ENCODE measurements at places on chromosomes 7 and 10. TPM values are rescaled to one million over a fixed set of nuclear protein-coding genes. Genes with fewer than 3 reads are reported as not detected.

GRCh38 chr7:47484457-47484856, 97.5 kb downstream of the TNS3 start:
- no peak for DNase-seq

GRCh38 chr7:15158141-15158810, 255.7 kb upstream of the DGKB start:
- no peak for DNase-seq

DNA sequence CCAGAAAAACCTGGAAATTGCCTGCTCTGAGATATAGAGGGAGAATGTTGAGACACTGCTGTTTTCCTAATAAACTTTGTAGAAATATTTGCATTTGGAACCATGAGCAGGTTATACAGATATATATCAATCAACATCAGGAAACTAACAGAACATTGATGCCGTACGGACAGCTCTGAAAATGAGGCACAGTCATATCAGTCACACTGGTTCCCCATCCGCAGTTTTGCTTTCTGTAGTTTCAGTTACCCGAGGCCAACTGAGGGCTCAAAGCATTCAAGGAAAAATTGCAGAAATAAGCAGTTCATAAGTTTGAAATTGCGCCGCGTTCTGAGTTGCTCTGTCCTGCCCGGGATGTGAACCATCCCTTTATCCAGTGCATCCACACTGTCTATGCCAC, 137.9 kb downstream of the KLF6 start:
- no peak for DNase-seq

DNA sequence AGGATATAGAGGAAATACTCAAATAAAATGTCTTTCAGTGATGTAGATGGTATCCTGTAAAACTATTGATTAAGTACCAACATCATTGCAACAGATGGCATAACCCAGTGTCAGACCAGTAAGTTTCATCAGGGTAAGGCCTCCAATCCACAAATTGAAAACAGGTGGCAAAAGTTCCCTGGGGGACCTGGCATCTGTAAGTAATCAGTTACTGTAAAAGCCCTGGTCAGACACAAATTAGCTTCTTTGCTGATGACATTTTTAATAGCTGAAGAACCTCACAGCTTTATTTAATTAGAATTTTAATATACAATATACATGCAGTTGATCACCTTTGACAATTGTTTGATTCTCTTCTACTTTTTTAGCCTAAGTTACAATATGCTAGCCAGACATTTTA, 152.5 kb downstream of the PLXDC2 start:
- no peak for DNase-seq

PKD1L1 gene
- 0.17 TPM for total RNA-seq

- no peak for DNase-seq
Measured at GRCh38 chr10:70992436-70992835, 104.1 kb upstream of the PCBD1 start.

GRCh38 chr7:98200364-98200763, 10.9 kb upstream of the BHLHA15 start:
- no peak for DNase-seq

ITPRID1 gene
- total RNA-seq: not detected

- DNase-seq: peak; percentile 93
Measured at GRCh38 chr10:3173171-3173878, 743 bp upstream of the PITRM1 start.

GRCh38 chr7:149369497-149369896, 91.4 kb downstream of the ZNF777 start:
- DNase-seq: peak; percentile 12

DNA sequence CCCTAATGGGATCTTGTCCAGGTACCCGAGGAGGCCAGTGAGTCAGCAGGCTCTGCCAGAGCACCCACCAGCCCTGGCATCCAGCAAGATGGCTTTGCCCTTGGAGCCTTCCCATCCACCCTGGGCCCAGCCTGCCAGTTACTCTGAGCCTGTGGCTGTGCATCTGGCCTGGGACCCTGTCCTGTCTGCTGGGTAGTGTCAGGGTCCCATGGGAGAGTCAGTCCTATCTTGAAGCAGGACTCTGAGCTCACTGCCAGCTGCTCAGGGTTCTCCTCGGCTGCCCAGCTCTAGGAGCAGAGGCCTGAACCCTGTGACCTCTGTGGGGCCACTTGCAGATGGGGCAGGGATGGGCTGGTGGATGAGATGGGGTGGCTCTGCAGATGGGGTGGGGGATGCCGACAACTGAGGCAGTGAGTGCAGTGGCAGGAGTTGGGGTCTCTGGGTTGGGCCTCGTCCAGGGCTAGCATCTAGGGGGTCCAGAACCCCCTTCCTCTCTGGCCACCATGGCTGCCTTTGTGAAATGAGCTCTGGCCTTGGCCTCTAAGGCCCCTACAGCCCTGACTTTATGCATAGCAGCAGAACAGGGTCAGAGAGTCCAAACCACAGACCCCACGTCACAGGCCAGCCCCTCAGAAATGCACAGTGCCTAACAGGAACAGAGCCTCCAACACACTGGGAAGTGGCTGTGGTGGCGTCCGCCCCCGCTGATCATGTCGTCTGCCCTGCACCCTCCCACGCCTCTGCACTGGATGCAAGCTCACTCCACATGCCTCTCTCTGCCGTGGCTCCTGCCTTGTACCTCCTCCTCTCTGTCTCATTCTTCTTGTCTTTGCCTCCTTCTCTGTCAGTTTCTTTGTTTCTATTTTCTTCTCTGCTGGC, 88.1 kb upstream of the RET start:
- DNase-seq: no peak

C10orf67 gene
- total RNA-seq: not detected

HOXA2 gene
- 0.57 TPM for total RNA-seq

TRIM73 gene
- 8.8 TPM for total RNA-seq

GRCh38 chr7:87170828-87171227, 18.6 kb downstream of the DMTF1 start:
- no peak for DNase-seq

ZNF736 gene
- total RNA-seq: 0.15 TPM

GRCh38 chr7:68461430-68461829, 1136.8 kb upstream of the AUTS2 start:
- DNase-seq: no peak

DNA sequence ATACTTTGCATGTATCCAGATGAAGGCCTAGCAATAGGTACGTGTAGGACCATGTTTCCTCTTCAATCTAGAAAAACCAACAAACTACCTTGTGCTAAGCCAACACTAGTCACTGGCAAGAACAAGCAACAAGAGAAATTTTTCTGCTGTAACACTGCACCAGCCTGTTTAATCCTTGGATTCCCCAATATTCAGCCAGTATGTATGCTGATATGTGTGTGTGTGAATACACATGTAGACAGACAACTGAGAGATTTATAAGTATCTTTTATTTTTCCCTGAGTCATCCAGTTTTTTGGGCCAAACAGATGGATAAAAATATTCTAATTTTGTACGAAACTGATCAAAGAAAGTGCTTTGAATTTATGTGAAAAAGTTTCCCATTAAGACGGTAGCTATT, 26.2 kb downstream of the GLI3 start:
- DNase-seq: no peak

GRCh38 chr7:30852308-30852684, 59.4 kb upstream of the AQP1 start:
- DNase-seq: no peak

GRCh38 chr7:158614700-158615099, 27.1 kb upstream of the PTPRN2 start:
- no peak for DNase-seq

DNA sequence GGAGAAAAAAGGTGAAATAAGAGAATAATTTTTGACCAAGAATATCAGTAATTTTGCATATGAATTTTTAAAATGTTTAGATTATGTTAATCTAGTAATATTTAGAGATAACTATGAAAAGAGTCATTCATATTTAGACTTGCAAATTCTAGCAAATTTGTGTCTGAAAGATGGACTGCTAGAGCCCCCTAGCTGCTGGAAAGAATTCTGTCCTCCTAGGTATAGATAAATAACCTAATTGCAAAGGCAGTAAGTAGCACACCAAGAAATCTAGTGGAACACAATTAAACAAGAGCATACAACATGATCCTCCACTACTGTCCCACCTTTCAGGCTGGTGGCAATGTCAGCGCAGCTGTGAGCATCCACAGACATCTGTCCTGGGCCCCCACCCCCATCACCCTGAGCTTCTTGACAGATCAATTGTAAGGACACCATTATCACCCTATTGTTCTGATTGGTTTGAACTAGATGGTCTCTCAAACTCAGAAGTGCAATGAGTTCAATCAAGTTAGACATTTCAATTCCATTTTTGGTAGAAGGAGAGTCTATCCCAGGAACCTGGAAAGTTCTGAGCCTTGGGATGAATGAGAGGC, 15.0 kb upstream of the GFRA1 start:
- DNase-seq: peak; percentile 37

DNA sequence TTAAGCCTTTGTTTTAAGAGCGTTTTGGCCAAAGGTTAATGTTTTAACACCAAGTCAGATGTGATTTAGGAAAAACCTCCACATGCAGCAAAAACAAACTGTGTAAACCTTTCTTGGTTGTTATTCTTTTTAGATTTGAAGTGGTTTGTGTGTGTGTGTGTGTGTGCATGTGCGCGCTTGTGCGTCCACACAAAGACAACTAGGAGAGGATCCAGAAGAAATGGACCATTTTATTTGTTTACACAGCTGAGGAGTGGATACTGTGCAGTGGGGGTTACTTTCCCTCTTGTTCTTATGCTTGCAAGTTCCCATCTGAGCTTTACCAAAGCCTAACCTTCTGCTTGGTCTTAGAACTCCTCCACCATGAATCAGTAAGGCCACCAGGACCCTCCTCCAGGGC, 20.0 kb downstream of the TCF7L2 start:
- no peak for DNase-seq

CC2D2B gene
- total RNA-seq: 0.20 TPM

DNA sequence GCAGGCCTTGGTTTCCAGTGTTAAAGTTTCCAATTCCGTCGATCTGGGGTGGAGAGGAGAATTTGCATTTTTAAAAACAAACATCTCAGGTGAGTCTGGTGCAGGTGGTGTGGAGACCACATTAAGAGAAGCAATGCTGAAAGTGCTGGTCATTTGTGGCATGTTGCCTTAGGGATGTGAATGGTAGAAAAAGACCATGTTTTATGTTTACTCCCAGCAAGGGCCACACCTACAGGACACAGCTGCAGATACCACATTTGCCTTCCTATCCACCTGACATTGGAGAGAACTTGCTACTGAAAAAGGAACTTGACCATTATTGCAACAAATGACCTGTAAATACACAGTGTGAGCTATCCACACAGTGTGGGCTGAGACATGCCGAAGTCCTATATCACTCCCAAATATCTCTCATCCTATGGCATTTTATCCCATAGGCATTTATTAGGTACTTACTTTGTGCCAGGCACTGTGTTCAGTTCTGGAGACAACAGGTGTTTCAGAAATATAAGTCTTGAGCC, 183.1 kb downstream of the NRP1 start:
- no peak for DNase-seq

ASB10 gene
- total RNA-seq: not detected

DNA sequence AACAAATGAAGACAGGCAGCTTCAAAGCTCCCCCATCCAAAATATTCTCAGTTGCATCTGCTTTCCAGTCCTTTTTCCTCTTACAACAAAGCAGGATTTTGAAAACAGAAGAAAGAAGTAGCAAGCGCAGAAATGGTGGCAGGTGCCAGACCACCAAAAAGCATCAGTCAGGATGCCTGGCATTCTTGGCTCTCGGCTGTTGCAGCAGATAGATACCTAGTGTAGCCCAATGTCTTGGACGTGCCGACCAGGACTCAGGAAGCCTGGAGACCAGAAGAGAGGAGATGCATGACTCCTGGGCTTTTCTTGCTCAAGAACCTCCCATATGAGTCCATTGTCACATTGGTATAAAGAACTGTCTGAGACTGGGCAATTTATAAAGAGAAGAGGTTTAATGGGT, 115.2 kb downstream of the RAB18 start:
- DNase-seq: no peak

ZNF425 gene
- total RNA-seq: 2.1 TPM

HOXA3 gene
- total RNA-seq: 9.2 TPM

DNA sequence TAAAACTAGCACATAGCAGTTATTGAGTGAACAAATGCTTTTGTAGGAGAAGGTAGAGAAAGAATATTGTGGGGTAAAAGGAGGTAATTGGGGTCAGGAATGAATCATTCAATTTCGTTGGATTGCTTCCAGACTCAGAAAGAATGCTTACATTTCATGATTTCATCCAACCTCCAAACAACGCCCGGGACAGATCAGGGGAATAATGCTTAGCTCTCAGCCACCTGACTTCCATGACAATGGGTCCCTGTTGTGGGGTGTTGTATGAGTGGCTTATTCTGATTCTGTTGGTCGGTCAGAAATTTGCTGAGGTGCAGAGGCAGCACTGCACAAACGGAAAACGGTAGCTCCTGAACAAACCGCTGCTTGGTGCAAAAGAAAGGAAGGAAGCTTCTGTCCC, 24.0 kb upstream of the INPP5F start:
- no peak for DNase-seq

PRPS1L1 gene
- total RNA-seq: not detected

DNA sequence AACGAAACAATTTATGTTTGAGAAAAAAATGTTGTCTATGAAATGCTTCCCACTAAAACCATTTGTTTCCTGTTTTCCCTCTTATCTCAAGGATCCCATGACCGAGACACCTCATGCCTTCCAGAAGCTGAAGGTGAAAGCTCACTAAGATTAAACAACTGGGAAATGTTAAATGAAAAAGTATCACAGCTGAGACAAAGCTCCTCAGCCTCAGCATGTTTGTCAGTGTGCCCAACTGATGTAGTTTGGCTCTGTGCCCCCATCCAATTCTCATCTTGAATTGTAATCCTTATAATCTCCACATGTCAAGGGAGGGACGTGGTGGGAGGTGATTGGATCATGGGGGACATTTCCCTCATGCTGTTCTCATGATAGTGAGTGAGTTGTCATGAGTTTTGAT, 327.3 kb downstream of the HTR7 start:
- DNase-seq: no peak

- no peak for DNase-seq
Measured at GRCh38 chr7:155733582-155734444, 78.5 kb downstream of the SHH start.

GRCh38 chr7:34756025-34756437, 98.0 kb downstream of the NPSR1 start:
- DNase-seq: no peak

GRCh38 chr7:7790041-7790741, 71.8 kb upstream of the RPA3 start:
- DNase-seq: no peak

GRCh38 chr7:98027342-98028033, 37.5 kb upstream of the OCM2 start:
- peak; percentile 18 for DNase-seq

DNA sequence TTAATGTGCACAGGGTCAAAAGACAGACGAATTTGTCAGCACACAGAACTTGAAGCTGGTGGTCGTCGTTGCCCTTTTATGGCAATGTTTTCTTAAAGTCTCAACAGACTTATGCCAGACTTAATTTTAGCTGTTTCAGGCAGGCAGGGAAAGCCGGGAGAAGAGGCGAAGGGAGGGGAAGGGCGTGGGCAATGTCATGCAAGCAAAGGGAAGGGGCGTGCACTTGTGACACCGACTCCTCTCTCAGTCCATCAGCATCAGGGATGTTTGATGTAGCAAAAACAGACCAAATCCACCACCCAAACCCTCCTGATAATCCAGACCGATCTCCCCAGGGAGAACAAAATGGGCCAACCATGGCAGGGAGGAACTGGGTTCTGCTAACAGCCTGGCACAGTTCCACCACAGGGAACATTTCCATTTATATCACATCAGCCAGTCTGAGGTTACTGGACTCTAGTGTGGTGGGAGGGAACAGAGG, 118.1 kb upstream of the RHEB start:
- DNase-seq: no peak

ZNF138 gene
- total RNA-seq: 10.1 TPM
